Spinal cord (tissue), 10 donors: ENCODE measurements at places on chromosomes 1 and 21.

DNA sequence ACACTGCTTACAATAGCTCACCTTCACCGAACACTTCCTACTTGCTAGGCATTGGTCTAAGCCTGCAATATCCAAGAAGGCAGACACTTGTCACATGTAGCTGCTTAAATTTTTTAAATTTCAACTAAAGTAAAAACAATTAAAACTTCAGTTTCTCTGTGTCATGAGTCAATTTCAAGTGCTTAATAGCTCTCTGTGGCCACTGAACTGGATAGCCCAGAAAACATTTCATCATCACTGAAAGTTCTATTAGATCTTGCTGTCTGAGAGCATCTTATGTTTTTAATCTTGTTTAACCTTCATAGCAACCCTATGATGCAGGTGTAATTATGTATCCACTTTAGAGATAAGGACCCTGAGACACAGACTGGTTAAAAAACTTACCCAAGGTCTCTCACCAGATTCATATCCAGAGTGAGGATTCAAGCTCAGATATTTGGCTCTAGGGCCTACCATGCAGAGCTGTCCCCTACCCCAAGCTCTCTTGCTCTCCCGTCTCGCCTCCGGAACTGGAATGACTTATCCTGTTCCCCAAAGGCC is 2.6 kb upstream of the FCRL6 start:
- DNase-seq = no peak

GRCh38 chr21:44846224-44846484 is 27.3 kb downstream of the PTTG1IP start:
- no peak for DNase-seq

GRCh38 chr1:199862047-199862446 is 165.5 kb upstream of the NR5A2 start:
- DNase-seq = no peak

- no peak for DNase-seq
Observed at GRCh38 chr1:70685300-70686286, 274.5 kb downstream of the CTH start.

DNA sequence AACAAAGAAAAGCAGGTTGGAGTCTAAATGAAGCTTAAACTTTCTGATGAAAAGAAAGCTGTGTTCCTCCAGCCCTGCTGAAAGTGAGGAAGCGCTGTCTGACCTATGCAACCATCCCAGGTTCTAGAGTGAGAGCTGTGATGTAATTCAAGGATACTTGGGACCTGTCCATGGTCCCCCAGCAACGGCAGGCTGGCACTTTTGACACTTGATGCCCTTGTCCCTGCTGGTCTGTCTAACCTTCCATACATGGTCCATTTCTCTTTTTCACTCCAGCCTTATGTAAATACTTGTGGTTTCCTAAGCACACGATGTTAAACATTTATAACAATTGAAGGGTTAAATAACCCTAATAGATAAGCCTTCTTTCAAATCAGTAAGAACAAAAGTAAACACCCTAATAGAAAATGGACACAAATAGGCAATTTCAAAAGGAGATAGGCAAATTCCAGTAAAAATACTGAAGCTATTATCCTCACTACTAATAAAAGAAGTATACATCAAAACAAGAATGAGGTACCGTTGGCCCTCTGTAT is 17.7 kb upstream of the KDM4A start:
- DNase-seq = no peak

DNA sequence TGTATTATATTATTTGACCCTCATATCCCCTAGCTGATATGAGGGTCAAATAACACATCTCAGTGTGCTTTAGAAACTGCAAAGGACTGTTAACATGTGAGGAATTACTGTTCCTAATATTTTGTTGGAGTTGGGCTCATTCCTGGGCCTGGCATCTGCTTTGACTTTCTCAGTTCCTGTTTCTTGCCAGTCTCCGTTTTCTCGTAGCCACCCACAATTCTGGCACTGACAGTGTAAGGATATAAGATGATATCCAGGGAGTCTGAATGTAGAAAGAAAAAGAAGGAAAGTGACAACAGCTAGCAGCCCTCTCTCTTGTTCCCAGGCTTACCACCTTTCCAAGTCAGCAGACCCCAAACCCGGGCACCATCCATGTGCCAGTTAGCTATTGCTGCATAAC is 54.4 kb upstream of the SCMH1 start:
- no peak for DNase-seq
